ENCODE measurements at places on chromosomes 11 and 22.

GRCh38 chr22:25853078-25853477 lies 111.1 kb downstream of the MYO18B start:
- no peak for DNase-seq

DNA sequence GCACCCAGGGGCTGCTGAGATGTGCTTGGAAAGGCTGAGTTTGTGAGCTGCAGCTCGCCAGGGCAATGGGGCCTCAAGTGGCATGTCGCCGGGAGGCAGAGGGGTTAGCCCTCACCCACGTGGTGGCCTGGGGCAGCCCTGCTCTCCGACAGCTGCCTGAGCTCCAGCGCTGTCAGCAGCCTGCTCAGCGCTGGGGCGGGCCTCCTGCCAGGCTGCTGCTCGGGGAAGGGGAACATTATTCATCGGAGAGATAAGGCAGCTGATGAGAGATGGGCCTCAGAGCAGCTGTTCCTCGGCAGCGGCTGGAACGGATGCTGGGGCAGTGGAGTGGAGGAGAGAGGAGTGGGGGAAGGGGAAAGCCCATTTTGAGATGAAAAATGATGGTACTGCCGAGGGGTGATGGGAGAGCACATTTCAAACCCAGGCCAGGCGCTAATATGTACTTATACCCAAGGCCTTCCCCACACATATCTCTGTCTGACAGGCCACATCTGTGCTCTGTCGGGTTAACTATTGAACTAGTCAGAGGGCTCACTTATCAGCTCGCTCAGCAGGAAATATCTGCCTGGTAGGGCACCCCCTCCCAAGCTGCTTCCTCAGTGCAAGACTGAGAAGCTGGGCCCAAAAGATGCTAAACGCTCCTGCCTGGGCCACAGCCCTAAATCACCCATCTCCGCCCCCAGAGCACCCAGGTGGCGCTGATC lies 79.5 kb downstream of the TIMP3 start:
- DNase-seq: no peak

DNA sequence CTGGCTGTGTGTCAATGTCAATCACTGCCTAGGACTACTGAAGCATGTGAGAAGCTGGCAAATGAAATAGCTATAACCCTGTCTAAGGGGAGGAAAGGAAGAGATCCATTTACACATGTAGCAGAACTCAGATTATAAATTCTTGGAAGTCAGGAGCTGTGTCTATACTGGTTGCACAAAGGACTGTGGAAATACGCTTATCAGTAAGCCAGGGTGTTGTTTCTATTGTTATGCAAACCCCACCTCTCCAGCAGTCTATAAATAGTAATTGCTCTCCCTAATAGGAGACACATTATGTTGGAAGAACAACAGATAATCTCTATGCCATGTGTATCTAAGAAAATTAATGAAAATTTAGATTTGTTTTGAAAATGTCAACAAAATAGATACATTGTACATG lies 693.4 kb upstream of the CCDC90B start:
- no peak for DNase-seq

GRCh38 chr11:100861212-100861611 lies 174.1 kb downstream of the ARHGAP42 start:
- no peak for DNase-seq

- DNase-seq: no peak
These were observed 97.2 kb downstream of the GRIK4 start for GRCh38 chr11:120608760-120609211.

- no peak for DNase-seq
These were observed 941.7 kb downstream of the OPCML start for GRCh38 chr11:132590554-132590953.

GRCh38 chr22:45645526-45646414 lies 25.9 kb upstream of the ATXN10 start:
- peak; percentile 73 for DNase-seq

GRCh38 chr11:118060869-118061268 lies 16.0 kb upstream of the TMPRSS4 start:
- no peak for DNase-seq

- DNase-seq: no peak
These were observed 19.1 kb upstream of the FDX1 start for GRCh38 chr11:110410651-110411050.

GRCh38 chr11:130124096-130124495 lies 35.5 kb upstream of the ST14 start:
- DNase-seq: no peak

GRCh38 chr22:49621601-49622210 lies 206.0 kb downstream of the BRD1 start:
- no peak for DNase-seq

DNA sequence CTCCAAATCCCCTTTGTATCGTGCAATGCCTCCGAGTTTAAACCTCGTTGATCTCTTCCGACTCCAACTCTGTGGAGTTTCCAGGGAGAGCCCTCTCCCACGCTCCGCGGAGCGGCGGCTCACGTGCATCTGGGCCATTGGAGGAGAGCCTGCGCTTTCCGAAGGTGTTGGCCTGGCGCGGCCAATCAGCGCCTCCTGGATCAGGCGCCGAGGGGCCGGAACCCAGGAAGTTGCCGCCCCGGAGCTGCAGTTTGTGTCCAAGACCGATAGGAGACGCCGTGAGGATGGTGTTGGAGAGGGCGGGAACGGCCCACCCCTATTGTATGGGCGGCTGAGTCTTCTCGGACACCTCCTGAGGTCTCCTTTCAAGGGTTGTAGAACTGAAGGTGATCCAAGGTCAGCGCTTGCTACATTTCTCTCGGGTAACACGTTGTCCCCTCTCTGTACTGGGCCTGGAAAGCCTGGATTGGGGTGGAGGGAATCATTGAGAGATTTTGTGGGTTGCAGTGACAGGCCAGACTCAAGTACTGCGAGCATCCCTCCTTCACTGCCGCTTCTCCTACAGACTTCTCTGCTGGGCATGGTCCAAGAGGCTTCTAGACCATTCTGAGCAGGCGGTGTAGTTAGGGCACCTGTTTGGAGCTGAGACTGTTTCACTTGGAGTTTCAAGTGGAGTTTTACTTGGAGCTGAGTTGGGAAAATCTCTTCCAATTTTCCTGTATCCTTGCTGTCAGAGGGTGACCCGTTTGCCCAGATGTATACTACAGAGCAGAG lies 1.7 kb downstream of the ADAMTS15 start:
- no peak for DNase-seq

Data from activated CD4-positive, alpha-beta T cell treated with anti-CD3 and anti-CD28 coated beads, Interleukin-2, amount 10 ng/mL, durations not matched to agents 7 days and 5 days (primary cell).